ENCODE measurements at places on chromosomes 2 and 18.

DNA sequence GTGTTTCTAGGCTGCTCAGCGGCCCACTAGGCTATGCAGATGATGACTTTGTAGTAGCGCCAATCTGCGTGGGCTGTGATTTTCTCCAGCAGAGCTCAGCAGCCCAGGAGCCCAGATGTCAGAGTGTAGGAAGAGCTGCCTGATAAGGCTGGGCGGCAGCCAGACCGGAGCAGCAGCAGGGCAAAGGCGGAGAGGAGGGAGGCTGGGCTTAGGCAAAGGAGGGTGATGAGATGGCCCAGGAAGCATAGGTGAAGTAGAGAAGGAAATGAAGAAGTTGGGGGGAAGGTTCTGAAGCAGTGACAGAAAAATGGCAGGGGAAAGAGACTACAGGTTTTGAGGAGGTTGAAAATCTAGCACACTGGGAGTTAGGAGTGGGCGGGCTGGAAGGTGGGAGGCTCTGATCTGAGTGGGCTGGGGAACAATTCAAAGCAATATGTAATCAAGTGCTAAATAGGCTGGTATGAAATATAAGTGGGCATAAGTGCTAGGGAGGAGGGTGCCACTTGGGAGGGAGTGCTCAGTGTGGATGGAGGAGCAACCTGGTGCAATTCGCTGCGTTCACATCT, 50.6 kb upstream of the STPG4 start:
- DNase-seq: no peak

DNA sequence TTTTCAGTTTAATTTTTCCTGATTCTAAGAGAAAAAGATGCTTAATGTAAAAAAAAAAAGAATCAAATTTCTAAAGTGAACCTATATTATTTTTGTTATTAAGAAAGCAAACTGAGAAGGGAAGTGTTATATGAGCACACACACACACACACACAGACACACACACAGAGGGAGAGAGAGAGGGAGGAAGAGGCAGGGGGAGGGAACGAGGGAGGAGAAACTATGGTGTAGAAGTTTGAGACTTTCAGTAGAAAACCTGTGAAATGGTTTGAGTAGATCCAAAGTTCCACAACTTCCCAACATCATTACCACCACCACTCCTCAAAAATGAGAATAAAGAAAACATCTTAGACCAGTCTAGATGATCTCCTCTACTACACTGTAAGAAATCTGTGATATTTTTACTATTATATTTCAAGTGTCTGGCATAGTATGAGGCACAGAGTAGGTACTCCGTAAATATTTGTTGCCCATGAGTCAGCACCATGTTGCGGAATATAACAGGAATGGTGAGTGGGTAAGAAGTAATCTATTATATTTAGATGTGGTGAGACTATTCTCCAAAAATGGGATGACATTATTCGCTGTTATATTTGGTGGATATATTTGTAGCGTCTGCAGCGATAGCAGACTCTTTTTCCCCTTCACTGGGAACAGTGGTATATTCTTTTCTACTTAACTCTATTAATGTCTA, 149.4 kb upstream of the DNMT3A start:
- DNase-seq: no peak

DNA sequence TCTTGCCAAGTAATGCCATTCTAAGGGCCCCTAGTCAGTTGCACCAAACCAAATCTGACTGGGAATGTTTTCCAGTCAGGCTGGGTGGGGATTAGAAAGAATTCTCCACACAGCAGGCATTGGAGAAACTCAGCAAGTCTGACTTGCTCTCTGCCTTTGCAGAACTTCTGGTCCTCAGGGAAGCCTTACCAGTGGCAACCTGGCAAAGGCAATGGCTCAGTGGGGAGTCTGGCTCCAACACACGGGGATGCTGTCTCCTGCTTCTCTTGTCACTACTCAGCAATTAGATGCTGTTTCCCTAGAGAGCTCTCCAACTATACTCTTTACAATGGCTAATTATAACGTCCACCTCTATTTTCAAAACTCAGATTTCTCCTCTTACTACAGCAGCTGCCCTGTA, 810.7 kb downstream of the LRRTM4 start:
- DNase-seq: no peak

DNA sequence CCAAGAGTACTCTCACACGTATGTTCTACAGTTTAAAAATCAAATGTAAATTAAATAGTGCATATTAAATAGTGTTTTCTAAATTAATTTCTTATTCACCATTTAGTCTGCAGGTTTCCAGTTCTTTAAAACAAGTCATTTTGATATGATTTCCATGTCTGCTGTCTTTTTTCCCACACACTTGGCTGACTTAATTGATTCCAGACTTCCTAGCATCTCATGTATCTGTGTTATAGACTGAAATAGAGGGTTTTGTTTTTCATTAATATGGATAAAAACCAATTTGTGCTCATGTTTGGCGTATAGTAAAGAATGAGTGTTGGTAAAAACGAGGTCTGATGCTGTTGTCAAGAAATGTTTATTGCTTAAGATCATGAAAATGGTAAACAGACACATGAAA, 104.3 kb downstream of the SRBD1 start:
- DNase-seq: no peak

- DNase-seq: no peak
These were observed 164.3 kb downstream of the NEDD4L start for GRCh38 chr18:58208207-58208932.

GRCh38 chr2:119860924-119861323, 101.2 kb downstream of the PTPN4 start:
- DNase-seq: no peak

GRCh38 chr2:25043241-25043867, 1.5 kb downstream of the EFR3B start:
- DNase-seq: peak; percentile 20

DNA sequence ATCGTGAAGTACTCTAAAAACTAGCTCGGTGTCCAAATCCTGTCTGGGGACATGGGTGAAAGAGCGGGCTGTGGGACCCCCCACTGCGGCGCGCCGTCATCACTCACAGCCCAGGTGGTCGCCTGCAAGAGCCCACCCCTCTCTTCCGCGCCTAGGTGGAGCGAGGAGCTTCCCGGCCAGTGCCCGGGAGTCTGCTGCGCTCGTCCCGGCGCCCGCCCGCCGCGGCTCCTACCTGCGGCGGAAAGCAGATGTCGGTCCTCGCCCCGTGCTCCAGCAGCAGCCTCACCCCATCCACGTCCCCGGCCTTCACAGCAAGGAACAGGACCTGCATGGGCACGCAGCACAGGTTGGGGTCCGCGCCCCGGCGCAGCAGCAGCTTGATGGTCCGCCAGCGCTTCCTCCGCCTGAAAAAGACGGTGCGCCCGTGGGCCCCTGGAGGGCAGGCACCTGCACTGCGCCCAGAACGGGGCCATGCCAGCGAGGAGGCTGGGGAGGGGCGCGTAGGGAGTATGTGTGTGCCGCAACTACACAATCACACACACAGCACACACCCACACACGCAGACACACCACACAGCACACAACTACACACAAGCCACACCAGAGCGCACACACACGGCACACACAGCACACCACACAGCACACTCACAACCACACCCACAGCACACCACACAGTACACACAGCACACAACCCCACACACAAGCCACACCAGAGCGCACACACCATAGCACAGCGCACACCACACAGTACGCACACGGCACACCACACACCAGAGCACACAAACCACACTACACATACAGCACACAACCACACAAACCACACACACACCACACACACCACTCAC, 37.4 kb downstream of the ANKMY1 start:
- DNase-seq: no peak

- no peak for DNase-seq
These were observed 136.1 kb downstream of the PARD3B start for GRCh38 chr2:204681412-204681811.

- DNase-seq: no peak
These were observed 237.0 kb upstream of the FOSL2 start for GRCh38 chr2:28155627-28156026.

GRCh38 chr18:46424898-46425297, 232.1 kb downstream of the LOXHD1 start:
- no peak for DNase-seq

- no peak for DNase-seq
These were observed 279.7 kb downstream of the NRXN1 start for GRCh38 chr2:50752237-50752636.

DNA sequence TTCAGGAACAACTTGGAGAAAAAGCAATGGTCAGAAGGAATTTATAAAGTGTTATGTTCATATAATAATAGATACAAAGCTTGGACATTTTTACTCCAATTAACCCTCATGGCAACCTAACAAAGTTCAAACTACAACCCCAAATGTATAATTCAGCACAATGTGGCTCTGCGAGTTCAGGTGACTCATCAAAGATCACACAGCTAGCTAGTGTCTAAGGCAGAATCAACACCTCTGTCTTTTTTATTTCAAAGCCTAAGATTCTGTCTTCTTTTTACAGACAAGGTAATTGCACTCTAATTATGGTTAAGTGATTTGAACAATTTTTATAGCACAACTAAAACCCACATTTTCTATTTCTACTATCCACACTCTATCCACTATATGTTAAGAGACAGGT, 90.5 kb downstream of the CHST9 start:
- DNase-seq: no peak

- no peak for DNase-seq
These were observed 109.8 kb downstream of the ADCYAP1 start for GRCh38 chr18:1014509-1014908.

DNA sequence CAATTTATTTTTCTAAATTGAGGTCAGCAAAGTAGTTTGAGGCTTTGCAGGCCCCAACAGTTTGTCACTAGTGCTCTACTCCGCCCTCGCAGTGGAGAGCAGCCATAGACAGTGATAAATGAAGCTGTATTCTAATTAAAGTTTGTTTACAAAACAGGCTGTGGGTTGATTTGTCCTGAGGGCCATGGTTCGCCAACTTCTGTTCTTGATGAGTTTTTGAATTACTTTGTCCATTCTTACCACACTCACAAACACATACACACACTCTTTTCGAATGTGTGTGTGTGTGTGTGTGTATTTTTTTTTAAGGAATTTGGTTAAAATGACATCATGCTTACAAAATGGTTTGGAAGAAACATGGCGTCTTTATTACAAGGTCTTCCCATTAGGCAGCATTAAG, 68.6 kb downstream of the MTCL1 start:
- DNase-seq: no peak

DNA sequence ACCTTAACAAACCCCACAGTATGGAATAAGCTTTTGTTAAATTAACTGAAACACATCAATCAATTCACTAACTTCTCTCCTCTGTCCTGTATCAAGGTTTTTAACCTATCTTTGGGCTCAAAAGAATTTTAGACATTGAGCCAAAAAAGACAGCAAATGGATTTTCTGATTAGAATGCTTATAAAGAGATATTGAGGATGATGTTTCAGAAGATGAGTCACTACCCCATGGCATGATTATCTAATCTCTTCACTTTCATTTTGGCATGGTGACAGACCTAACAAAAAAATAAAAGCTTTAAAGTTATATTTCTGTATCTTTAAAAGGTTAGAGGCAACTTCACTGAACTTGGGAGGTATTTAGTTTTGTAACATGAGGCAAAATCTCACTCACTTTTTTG, 55.5 kb downstream of the SGPP2 start:
- DNase-seq: no peak

GRCh38 chr2:197255543-197255942, 55.0 kb downstream of the ANKRD44 start:
- DNase-seq: no peak

DNA sequence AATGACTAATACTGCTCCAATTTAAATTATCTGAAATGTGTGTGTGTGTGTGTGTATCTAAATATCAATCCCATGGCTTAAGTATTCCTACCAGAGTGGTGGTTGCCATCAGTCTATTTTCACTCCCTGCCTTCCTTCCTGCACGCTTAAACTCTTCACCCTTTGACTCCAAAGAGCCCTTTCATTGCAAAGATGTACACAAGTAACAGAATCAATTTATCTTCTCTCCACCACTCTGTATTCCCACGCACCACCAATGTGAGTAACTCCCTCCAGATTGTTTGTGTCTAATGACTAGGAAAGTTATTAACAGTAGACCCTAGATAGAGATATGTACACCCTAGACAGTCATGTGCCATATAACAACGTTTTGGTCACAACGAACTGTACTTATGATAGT, 42.8 kb downstream of the ARL6IP6 start:
- no peak for DNase-seq

GRCh38 chr2:98802344-98802743, 71.4 kb upstream of the MGAT4A start:
- DNase-seq: no peak

GRCh38 chr2:144456680-144457079, 63.2 kb downstream of the ZEB2 start:
- no peak for DNase-seq

DNA sequence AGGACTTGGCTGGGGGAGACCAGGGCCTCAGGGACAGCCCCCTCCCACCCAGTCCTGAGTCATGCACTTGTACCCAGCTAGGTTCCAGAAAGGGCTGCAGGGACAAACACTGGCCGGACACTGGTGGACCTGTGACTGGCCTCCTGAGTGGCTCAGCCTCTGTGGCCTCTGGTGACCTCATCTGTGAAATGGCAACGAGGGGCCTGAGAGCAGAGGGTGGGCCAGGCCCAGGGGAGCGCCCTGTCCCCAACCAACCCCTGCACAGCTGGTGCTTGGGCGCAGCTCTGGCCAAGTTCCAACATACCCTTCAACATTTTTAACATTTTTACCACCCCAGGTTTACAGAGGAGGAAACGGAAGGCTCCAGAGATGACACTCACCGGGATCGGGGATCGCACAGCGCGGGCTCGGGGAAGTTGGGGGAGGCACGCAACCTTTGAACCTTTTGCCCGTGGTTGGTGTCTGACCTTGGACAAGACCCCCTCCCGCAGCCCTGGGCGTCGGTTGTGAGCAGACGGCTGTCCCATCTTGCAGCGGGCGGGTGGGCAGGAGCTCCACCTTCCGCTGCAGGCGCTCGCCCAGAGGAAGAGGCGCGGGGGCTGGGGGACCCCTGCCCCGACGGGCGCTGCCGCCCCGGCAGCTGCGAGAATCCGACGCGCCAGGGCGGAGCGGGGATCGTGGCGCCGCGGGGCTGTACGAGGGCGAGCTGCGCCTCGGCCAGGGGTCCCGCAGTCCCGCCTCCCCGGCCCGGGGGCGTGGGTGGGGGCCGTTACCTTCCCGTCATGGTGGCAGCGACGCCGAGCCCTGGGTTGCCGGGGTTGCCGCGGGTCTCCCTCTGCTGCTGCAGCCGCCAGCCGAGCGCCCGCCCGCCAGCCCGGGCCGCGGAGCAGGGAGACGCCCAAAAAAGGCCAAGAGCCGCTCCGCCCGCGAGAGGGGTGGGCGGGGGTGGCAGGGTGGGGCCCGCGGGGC, 805 bp downstream of the LIMS2 start:
- DNase-seq: peak; percentile 22

GRCh38 chr2:178008636-178009289, 63.8 kb downstream of the PDE11A start:
- no peak for DNase-seq

- no peak for DNase-seq
These were observed 156.7 kb downstream of the TPO start for GRCh38 chr2:1569879-1570450.

GRCh38 chr2:103445347-103445746, 683.5 kb downstream of the TMEM182 start:
- no peak for DNase-seq

- DNase-seq: no peak
These were observed 142.8 kb upstream of the ID2 start for GRCh38 chr2:8538931-8539621.

All from naive thymus-derived CD4-positive, alpha-beta T cell (primary cell).